ENCODE measurements at places on chromosomes 13 and 19.
A peak's percentile ranks its signal among the peaks of the same experiment; 100 is the strongest.

GRCh38 chr13:50713523-50714248 is 129.8 kb downstream of the DLEU7 start:
- peak; percentile 8 for DNase-seq

- DNase-seq, result no peak
Observed at GRCh38 chr19:48739404-48740163, 826 bp downstream of the RASIP1 start.

DNA sequence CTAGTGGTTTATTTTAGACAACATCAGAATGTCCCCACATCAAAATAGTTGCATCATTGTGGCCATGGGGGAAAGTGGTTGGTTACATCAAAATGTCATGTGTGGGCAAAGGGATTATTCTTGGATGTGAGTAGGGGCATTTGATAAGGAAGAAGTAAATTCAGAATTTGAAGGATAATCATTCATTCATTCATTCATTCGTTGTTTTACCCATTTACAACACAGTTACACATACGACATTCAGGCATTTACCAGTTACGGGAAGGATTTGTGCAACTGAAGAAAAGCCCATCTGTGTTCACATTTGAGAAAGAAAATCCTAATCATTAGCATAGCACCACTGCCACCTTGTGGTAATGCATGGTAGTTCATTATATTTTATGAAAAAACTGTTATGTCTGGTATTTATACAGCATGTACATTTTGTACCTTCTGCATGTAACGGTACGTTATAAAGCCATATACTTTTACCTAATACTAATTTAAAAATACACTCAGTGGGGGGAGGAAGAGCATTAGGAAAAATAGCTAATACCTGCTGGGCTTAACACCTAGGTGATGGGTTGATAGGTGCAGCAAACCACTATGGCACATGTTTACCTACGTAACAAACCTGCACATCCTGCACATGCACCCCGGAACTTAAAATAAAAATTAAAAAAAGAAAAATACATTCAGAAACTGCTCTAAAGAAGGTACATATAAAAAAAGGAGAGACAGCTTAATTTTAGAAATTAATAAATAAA is 62.1 kb downstream of the DGKH start:
- DNase-seq, result peak; percentile 65

DNA sequence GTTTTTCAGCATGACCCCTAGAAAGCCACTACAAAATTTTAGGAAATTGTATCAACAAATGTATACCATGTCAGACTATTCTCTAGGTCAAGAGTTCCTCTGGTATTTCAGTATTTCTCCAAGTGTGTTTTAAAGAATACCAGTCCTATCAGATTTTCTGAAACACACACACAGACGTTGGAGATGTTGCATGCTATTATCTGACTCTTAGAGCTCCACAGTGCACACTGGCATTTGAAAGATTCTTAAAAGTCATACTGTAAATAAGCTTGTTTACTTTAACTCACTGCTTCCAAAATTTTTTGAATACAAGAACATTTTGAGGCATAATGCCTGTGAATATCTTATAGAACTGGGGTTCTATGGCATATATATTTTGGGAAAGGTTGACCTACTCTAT is 33.8 kb upstream of the VWA8 start:
- DNase-seq, result no peak

- no peak for DNase-seq
Observed at GRCh38 chr19:14127929-14128509, 8.4 kb downstream of the ASF1B start.

- DNase-seq, result no peak
Observed at GRCh38 chr13:100517135-100517534, 71.5 kb downstream of the GGACT start.

DNA sequence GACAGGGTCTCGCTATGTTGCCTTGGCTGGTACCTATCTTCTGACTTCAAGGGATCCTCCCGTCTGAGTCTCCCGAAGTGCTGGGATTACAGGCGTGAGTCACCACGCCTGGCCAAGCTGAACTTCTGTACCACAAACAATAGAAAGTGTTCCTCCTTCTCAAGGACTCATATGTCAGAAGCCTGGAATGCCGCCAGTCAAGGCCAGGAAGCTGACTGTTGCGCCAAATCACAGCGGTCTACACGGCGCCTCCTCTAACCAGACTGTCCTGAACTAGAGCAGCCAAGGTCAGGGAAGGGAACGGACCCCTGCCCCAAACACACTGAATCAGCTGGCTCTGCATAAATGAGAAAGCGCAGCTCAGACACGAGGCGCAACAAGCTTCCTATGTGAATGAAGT is 14.6 kb downstream of the RAB20 start:
- DNase-seq, result no peak

- no peak for DNase-seq
Observed at GRCh38 chr19:2834294-2834871, 6.9 kb upstream of the ZNF555 start.

GRCh38 chr19:3949997-3950859 is 17.4 kb downstream of the NMRK2 start:
- DNase-seq, result no peak

DNA sequence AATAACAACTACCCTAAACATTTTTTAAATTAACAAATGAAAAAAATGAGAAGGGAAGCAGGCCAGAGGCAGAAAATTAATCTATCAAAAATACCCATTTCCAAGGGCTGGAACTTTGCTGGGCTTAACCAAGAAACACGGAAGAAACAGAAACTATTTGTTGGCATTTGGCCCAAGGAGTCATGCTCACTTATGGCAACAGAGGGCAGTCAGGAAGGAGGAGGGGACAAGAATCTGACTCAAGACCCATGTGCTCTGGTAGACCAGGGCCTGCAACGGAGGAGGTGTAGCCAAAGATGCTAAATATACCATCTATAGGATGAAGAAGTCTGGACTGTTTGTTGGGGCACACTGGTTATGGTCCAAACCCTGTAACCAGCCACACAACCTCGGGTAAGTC is 496.7 kb downstream of the COG6 start:
- DNase-seq, result no peak

- no peak for DNase-seq
Observed at GRCh38 chr13:112714376-112715174, 24.7 kb downstream of the ATP11A start.

DNA sequence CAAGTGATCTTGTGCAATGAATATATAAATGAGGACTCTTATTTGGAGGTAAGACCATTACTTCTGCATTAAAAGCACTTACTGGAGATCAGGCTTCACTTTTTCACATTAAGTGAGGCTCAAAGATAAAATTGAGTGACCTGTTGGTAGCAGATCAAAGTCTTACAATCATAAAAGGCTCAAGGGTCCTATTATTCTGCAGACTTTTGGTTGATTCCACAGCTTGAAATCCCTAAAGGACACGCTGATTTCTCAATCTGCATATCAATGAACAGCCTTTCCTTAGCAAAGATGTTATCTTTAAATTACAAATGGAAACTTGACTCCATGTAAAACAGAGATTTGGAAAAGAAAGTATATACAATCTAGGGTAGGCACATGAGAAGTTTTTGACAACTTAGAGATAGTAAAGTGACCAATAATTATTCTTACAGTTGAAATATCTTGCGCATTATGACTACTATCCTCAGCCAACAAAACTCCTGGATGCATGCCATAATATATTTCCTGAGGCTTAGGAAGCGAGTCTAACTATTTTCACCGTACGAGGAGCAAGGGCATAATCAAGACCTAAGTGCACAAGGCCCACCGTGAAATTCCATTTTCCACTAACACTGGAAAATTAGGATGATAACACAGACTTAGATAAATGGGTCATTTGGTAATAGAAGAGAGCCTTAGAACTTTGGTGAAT is 640.7 kb downstream of the LIG4 start:
- no peak for DNase-seq

DNA sequence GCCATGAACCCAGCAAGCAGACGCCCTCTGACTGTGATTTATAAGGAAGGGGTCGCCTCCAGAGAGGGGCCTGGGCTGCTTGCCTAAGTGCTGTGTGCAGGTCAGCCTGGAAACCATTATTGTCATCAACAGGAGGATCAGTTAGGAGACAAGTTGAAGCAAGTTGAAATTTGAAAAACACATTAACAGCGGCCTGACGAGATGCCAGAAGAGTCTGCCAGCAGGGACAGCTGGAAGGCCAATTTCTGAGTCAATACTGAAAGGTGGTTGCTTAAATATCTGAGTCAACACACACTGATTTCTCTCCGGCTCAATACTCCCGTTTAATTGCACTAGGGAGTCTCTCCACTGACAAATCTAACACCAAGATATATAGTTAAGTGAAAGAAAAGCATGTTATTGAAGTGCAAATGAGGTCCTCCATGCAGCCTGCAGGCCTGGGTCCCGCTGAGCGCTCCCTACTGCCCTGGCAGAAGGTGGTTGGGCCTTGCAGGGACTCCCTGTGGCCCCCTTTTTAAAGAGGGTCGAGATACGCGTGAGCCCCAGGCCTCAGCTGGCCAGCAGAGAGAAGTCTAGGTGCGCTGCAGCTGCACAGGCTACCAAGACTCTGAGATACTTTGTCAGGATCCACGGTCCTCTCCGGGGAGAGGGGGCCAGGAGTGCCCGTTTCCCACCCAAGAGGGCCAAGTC is 91.1 kb downstream of the RNASEH2B start:
- no peak for DNase-seq

DNA sequence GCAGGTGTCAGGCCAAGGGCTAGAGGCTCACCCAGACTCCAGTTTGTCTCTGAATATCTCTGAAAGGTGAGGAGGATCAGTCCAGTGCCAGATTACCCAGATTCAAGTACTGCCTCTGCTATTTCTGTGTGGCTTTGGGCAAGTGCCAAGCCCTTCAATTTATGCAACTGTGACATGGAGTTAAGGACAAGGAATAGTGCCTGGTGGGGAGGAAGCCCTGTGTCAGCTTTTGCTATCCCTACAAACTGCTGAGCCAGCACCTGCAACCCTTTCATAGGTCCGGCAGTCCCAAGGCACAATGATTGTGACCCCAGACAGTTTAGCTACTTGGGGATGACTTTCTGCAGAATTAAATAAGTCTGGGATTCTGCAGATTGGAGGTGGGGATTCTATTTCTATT is 123.0 kb downstream of the KL start:
- no peak for DNase-seq

DNA sequence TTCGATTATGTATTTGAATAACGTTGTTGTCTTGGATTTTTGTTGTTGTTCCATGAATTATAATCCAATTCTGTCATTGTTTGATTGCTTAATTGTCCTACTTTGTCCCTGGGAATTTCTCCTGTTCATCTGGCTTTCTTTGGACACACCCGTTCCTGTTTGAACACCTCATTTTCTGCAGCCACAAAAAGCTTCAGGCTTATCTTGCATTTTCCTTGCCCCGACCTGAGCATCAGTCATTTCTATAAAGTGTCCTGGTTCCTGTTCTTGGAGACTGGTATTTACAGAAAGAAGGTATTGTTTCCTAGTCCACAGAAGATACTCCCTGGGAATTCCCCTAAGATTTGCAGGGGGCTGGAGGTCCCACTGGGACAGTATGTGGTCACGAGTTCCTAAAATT is 731.8 kb upstream of the ARGLU1 start:
- no peak for DNase-seq

GRCh38 chr19:7788178-7788932 is 25.3 kb downstream of the CLEC4M start:
- no peak for DNase-seq

GRCh38 chr13:41061914-41062837 is 867 bp downstream of the WBP4 start:
- no peak for DNase-seq

DNA sequence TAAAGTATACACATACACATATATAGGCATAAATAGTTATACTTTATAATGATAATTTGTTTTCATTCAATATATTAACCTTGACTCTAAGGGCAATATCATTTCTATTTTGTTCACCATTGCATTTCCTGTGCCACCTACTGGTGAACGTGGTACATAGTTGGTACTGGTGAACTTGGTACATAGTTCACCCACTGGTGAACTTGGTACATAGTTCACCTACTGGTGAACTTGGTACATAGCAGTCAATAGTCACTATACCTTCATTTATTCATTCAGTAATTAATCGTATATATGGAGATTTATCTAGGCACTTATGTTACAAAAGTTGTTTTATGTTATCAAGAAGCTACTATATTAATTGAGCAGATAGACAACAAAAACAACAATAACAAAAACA is 172.6 kb upstream of the ATXN8OS start:
- DNase-seq, result no peak

GRCh38 chr19:47274891-47275761 is 441 bp downstream of the INAFM1 start:
- no peak for DNase-seq

- no peak for DNase-seq
Observed at GRCh38 chr19:49801966-49802661, 11.0 kb downstream of the FUZ start.

GRCh38 chr19:6018786-6019185 is 40.8 kb upstream of the RANBP3 start:
- no peak for DNase-seq

DNA sequence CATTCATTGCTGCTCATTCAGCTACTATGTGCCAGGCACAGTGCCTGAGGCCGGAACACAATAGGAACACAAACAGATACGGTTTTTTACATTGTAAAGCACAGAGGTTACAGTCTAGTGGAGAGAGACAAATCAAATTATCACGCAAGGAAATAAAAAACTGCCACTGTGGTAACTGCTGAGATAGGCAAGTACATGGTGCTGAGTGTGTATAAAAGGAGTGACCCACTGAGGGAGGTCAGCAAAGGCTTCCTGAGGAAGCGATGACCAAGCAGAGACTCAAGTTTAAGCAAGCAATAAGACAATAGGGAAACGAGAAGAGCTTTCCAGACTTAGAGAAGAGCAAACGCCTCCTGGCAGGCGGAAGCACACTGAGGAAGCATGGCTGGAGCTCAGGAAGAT is 56.4 kb downstream of the NUFIP1 start:
- DNase-seq, result no peak

- DNase-seq, result no peak
Observed at GRCh38 chr19:7670150-7670783, 1.4 kb downstream of the RETN start.

DNA sequence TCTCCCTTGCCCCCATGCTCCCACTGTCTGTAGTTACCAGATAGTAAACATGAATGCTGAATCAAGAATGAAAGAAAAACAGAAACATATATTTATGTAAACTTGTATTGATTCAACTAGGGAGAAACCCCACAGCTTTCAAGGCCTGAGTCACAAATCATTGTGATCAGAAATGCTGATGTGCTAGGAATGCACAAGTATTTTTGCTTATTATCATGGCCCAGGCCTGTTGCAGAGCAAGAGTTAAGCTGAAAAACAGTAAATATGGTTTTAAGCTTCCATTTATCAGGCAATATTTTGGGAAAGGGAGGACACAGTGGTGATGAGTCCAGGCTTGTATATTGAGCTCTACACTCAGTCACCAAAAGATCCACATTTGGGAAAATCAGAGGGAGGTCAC is 669.6 kb downstream of the DIAPH3 start:
- DNase-seq, result no peak

GRCh38 chr13:100334214-100334613 is 245.3 kb downstream of the PCCA start:
- no peak for DNase-seq
